ENCODE measurements at places on chromosomes 16 and 17.
A peak's percentile ranks its signal among the peaks of the same experiment; 100 is the strongest.

GRCh38 chr16:88727871-88728270, 21.6 kb downstream of the CTU2 start:
- DNase-seq = no peak

DNA sequence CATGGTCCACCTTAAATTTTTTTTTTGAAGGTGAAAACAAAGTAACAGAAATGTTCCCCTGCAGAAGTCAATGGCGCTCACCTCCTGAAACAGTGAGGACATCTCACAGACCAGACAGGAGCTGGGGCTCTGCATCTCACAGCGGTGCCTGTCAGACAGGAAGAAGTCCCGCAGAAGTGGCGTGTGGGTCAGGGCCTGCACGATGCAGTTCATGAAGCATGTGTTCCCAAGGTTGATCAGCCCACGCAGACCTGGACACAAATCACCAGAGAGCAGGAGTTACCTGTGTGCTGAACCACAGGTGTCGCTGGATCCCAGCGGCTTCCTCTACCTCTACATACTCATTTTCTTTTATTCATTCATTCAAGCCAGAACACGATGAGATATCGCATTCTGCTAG, 24.9 kb downstream of the USP22 start:
- no peak for DNase-seq

GRCh38 chr17:76051561-76051960, 20.8 kb downstream of the SRP68 start:
- DNase-seq = no peak

DNA sequence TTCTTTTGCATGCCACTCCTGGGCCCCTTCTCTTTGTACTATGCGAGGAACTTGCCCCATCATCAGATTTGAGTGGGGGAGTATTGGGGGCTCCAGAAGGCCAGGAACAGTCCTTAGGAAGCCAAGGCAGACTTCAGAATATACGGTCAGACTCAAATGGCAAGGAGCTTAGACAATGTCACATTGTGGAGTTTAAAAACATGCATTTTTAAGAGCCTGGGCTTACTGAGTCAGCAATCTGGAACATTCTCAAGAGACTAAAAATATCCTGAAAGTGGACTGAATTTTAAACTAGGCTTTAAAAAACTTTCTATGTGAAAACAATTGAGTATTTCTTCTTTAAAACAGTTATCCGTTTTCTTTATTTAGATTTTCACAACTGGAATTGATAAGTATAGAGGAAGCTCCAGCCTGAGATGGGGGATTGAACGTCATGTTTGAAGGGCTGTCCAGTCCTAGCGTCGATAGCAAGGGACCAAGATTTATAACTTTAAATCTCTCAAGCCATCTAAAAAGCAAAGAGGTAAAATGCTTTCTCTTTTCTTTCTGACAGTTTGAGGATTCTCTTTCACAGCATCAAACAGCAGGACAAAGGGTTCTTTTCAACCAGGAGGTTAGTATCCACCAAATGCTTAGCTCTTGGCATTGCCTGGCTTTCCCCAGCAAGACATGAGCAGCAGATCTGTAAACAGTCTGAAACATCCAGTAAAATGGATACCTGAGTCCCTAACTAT, 45.8 kb upstream of the CDRT4 start:
- no peak for DNase-seq

GRCh38 chr16:27781981-27782880, 232.3 kb downstream of the KATNIP start:
- DNase-seq = no peak

- no peak for DNase-seq
Observed at GRCh38 chr16:63960321-63960720, 1161.5 kb downstream of the CDH11 start.

DNA sequence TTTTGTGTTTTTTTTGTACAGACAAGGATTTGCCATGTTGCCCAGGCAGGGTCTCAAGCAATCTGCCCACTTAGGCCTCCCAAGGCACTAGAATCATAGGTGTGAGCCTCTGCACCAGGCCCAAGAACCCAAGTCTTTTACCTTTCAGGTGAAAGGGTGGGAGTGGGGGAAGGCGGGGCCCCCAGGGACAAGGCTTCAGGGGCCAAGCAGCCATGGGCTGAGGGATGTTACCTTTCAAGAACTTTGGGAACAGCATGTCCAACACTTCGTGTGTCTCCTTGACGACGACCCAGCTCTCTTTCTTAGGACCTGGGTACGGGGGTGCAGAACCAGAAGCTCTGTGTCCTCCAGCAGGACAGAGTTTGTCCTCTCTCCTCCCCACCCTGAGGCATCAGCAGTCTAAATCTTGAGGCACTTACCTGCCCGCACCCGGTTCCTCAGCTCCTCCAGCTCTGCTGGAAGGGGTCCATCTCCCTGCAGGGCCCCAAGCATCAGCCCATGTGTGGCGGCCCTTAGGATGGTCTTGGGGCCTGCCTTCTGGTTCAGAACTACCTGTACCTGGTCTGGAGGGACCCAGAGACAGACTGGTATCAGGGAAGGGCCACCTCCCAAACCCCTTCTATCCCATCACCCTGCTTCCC, 9.0 kb downstream of the SLC5A2 start:
- no peak for DNase-seq

GRCh38 chr16:80346111-80346632, 194.6 kb upstream of the DYNLRB2 start:
- peak; percentile 15 for DNase-seq
